Fibroblast of the aortic adventitia (primary cell): ENCODE measurements at places on chromosomes 12 and 14.
A peak's percentile ranks its signal among the peaks of the same experiment; 100 is the strongest.

GRCh38 chr12:28563286-28563685 lies 373.0 kb downstream of the CCDC91 start:
- DNase-seq: peak; percentile 37

DNA sequence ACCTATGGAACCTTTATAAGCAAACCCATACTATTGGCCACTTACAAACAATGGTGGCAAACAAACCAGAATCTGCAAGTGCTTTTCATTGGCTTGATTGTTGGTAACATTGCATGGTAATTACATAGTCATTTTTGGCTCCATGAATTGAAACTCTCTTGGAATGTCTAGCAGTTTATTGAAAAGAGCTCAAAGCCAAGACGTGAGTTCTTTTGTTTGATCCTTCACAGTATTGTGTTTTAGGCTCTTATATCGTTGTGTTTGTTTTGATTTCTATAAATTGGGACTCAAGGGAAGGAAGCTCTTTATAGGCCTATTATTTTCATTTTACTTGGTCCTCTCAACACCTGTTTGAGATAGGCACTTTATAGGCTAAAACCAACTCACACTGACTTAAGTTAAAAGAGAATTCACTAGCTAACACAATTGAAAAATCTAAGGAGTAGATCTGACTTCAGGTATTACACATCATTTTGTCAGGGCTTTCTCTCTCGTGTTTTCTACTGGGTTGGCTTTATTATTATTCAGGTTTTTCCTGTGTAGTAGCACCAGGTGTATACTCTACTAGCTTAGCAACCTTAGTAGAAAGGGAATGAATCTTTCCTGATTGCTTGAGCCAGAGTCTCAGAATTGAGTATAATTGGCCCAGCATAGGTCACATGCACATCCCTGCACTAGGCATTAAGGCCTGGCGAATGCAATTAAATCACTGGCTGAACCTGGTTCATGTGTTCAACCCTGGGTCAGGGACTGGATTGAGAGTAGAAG lies 341.4 kb downstream of the RAD51B start:
- peak; percentile 64 for DNase-seq

GRCh38 chr12:5546616-5547015 lies 114.7 kb downstream of the NTF3 start:
- no peak for DNase-seq

GRCh38 chr14:103879570-103880347 lies 32.4 kb upstream of the PPP1R13B start:
- DNase-seq: no peak

GRCh38 chr14:54261283-54261682 lies 135.5 kb upstream of the CDKN3 start:
- no peak for DNase-seq

DNA sequence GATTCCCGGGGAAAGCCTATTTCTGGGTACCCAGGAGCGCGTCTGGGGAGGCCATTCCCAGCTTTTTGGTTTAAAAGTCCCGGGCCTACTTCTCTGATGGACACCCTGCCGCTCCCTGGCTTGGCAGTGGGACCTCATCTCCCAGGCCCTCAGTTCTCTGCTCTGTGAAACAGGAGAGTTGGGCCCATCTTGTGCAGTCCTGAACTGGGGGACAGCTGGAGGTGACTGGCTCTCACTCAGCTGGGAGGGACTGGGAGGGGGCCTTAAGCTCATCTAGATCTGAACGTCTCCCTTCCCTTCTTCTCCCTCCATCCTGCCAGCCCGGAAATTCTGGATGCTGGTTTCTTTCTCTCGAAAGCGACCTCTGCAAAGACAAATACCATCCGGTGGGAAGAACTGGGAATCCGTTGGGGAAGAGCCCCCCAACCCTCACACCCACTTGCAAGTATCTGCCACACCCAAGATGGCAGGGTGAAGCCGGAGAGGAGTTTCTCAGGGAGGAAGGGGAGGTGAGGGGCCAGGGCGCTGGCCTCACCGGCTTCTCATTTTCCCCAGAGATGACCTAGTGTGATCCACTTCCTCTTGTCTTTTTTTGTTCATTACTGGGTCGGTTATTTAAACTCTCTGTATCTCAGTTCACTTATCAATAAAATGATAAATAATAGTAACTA lies 1.4 kb downstream of the RIN3 start:
- DNase-seq: no peak

GRCh38 chr12:63828867-63829266 lies 15.6 kb upstream of the SRGAP1 start:
- no peak for DNase-seq

- DNase-seq: peak; percentile 72
These were observed 95.5 kb upstream of the PDE3A start for GRCh38 chr12:20272801-20273200.

DNA sequence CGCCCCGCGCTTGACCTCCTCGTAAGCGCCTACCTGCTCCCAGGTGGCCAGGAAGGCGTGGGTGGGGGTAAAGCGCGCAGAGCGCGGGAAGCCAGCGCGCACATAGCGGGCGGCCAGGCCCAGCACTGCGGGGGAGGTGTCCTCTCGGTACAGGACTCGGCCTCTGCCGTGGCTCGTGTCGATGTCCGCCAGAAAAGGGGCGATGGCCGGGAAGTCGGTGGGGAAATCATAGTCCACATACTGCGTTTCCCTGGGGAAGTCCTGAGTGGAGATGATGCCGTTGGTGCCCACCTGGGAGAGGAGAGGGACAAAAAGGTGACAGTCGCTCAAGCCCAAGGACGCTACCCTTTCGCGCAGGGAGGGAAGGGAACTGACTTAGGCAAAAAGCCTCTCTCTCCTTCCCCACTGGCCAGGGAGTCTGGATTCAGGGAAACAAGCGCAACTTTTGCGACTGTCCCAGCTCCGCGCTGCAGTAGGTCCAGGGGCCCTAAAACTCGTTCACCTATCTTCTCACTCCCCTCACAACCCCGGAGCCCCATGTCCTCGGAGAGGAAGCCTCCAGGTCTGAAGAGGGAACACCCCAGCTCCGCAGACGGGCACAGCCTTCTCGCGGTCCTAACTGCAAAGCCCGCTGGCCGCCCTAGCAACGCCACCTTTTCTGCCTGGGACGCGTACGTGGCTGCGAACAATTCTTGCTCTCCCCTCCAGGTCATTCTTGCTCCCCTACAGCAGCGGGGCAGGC lies 815 bp downstream of the NID2 start:
- peak; percentile 56 for DNase-seq

- DNase-seq: peak; percentile 96
These were observed 49.7 kb downstream of the PSMA6 start for GRCh38 chr14:35341751-35342488.

DNA sequence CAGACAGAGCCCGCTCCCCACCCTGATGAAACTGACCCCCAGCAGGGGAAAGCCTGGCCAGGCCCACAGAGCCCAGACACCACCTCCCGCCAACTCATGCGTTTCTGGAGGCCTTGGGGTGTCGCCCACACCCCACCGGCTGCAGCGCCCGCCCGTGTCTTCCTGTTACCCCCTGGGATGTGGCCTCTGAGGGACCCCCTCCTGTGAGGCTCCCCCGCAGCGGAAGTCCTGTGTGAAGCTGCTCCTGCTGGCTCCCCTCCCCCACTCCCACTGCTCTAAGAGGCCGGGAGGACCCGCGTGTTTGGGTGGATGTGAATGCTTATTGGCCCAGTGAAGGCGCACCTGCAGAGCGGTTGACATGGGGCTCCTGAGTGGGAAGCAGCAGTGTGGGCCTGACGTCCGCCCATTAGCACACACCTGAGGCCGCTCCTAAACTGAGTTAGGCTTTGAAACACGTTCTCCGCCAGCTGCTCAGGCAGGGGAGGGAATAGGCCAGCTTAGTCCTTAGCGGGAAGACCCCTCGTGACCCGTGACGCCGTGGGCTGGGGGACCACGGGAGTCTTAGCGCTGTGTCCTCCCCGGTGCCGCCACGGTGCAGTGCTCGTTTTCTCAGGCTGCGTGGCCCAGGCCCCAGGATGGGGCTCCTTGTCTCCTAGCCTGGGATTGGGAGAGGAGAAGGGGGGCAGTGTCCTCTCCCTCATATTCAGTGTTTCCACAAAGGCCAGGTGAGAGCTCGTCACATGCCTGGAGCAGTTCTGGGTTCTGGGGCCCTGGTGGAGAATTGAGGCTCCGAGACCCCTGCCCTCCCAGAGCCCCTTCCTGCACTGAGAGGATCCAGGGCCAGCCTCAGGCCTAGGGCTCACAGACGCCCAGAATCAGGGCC lies 323.4 kb upstream of the SFSWAP start:
- DNase-seq: no peak

GRCh38 chr14:23101213-23101970 lies 3.4 kb downstream of the CIROP start:
- DNase-seq: no peak

DNA sequence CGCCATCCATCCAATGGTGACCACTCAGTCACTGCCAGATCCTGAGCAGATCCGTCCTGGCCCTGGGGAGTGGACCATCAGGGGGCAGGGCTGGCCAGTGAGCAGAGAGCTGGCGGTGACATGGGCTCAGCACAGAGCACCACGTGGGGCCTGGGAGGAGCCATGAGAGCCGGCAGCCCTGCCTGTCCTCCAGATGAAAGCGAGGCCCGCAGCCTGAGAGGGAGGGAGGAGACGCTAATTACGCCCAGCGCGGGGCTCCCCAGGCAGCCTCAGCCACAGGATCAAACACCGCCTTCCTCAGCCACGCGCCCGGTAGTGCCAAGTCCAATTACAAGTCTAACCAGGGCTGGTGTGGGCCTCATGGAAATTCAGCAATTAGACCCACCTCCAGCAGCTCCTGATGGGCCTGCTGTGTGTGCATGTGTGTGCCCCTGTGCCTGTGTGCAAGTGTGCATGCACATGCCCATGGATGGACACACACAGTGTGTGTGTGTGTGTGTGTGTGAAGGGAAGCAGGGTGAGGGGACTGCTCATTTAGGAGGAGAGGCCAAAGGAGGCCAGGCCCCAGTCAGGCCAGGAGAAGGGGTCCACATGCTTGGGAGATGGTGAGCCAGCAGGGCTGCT lies 68.0 kb downstream of the KIF26A start:
- no peak for DNase-seq

- peak; percentile 15 for DNase-seq
These were observed 55.6 kb downstream of the KCTD10 start for GRCh38 chr12:109421355-109422087.

DNA sequence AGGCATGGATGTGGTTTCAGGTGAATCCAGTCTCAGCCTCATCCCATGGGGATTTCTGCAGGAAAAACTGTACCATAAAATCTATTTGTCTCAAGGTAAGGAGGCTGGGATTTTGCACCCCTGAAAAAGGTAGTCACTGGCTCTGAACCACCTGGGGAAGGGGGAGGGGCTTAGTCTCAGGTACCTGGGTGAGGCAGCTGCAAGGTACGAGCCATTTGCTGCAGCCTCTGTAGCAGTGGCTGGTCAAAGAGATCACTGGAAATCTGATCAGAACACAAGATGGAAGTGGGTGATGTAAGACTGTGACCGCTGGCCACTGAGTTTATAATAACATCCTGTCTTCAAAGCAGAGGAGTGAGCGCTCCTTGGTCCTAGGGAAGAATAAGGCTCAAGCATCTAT lies 209.9 kb upstream of the NOS1 start:
- no peak for DNase-seq

- DNase-seq: no peak
These were observed 37.8 kb upstream of the DYNC1H1 start for GRCh38 chr14:101926620-101927019.

GRCh38 chr12:105812366-105812765 lies 326.4 kb downstream of the NUAK1 start:
- no peak for DNase-seq

DNA sequence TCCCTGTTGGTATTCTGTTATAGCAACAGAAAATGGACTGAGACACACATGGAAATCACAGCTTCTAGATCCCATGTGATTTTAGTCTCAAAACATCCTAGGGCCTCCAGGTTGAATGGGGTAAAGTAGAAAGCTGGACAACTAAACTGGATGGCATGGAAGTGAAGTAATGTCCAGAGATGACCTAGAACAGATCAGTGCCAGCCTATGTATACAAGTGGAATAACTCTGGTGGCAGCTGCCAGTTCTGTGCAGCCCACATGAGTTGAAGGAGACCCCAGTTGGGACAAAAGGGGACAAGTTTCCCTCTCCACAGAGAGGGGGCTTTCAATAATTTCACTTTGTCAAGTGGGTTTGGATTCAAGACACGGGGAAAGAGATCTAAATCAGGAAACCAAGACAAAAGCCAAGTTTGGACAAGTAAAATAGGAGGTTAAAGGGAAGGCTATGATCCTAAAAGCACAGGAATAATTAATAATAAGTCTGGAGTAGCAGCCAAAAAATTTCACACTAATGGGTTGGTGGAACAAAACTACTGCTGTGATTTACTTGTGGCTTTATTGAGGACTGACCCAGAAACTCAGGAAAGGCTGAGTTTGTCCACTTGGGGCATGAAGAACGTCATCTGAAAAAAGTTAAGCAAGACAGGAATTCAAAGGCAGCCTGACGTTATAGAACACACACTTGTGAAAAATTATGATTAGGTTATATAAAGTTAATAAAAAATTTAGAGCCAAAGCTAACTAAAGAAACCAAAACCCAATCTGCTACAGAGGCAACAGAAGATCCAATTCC lies 11.7 kb downstream of the KIF21A start:
- DNase-seq: no peak

DNA sequence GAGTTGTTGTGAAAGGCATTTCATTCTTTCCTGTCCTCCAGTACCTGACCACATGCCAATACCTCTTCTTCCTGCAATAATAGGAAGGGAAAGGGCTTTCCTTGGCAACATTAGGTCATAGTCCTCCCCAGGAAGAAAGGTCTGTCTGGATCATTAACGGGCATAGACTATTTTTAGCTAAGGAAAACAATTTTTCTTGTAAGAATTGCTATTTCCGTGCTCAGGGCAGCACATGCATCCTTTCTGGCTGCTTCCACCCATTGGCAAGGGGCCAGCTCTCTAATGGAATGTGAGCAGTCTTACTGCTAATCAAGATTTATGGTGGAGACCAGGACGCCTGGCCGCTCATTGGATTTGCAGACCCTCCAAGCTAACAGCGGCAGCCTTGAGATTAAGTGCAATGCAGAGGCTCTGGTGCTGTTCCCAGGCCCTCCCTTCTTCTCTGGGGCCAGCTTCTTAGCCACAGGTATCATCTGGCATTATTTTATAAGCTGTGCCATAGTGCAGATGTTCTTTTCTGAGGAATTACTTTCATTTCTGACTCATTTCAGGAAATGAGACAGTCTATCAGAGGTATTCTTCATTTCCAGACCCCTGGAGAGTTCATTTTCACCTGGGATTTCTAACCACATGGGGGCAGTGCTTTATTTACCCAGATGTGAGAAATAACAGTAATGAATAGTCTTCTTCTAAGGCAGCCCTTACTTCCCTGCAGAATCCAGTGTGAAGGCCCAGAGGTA lies 52.9 kb downstream of the ANO6 start:
- peak; percentile 96 for DNase-seq

DNA sequence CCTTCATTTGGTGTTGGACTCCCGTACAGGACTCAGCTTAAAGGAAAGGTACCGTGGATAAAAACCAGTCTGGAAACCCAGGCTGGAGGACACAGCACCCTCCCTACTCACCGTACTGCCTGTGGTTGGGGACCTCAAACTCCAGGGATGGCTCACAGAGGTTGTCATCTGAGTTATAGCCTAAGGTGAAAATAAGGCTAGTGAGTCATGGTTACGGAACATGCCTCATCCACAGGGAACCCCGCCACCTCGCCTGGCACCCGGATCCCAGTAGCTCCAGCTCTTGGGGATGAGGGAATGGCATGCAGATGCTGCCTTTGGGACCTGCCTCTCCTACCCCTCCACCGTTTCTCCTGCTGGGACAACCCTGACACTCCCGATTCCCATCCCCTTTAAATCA lies 36.8 kb upstream of the GPR68 start:
- DNase-seq: no peak
